ENCODE measurements at places on chromosomes 12 and 14.

- no peak for DNase-seq
Measured at GRCh38 chr14:83163016-83163415, 1629.4 kb upstream of the SEL1L start.

GRCh38 chr12:27332407-27332713 lies 276 bp upstream of the BMAL2 start:
- no peak for DNase-seq

DNA sequence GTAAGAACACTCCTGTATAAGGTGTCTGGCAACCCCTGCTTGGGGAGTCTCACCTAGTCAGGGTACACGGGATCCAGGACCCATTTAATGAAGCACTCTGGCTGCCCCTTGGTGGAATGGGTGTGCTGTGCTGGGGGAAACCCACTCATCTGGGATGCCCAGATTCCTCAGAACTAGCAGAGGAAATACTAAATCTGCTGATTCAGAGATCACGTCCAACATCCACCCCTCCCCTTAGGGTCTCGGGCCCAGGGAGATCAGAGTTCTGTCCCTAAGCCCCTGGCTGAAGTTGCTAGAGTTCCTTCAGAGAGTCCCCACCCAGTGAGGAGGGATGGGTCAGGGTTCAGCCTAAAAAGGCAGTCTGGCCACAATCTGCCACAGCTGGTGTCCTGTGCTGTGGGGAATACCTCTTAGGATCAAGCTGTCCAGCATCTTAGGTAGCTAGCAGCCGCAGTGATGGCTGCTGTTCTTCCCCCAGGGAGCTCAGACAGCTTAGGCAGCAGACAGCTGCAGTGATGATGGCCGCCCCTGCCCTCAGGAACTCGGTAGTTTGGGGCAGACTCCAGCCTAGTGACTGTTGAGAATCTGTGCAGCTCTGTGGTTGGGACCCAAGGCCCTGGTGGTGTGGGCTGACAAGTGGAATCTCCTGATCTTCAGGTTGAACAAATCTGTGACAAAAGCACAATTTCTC lies 74.8 kb downstream of the IFNG-AS1 start:
- no peak for DNase-seq

DNA sequence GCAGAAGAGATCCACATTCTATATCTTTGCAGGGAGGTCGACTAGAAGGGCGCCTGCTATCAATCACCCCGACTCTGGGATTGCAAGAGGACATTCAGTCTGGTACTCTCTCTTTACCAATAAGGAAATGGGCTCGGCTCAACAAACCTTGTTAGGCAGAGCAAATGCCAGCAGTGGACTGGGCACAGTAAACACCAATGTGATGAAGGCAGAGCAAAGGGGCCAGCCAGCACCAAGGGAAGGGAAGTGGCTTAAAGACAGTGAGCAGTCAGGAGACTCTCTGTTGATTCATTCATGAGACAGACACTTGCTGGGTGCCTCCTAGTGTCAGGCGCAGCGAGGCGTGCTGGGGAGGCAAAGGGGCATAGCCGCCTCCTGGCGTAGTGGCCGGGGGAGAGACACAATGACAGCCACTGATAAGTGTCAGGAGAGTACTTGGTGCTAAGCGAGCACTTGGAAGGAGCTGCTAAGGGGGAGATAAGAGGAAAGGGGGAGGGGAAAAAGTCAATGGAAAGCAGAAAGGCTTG lies 34.1 kb downstream of the TMCC3 start:
- DNase-seq = no peak

Measured in BJ (cell line).